ENCODE measurements at places on chromosomes 7 and 10.

DNA sequence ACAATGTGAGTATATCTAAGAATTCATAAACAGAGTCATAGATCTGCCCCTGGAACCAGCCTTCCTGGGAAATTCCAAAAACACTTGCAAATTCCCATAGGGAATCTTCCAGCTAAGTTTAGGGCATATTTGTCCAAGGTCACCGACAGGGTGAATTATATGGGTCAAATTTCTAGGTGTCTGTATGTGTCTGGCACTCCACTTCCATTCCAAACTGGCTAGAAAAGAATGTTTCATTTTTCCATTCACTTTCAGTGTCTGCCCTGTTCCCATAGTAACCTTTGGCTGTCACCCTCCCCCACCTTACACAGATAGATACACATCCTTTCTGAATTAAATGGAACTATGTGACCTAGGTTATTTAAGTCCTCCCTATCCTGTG lies 230.9 kb downstream of the CREB5 start:
- no peak for DNase-seq

DNA sequence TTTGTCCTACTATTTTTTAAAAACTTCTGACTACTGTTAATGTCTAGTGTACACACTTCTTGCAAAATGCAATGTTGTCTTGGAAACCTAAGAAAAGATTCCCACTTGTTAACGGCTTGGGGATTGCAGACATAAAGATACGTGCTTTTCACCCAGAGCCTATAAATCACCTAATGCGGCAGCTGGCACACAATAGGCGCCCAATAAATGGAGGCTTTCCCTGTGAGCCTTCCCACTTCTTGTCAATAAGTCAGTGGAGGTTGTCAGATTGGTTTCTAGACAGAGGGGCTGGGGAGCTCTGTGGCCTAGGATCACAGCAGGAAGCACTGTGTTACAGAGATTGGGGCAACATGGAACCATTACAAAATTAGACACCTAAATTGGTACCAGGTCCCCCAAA lies 74.7 kb downstream of the VSTM4 start:
- DNase-seq, result no peak

- no peak for DNase-seq
Observed at GRCh38 chr10:116565534-116565933, 19.8 kb downstream of the PNLIP start.

GRCh38 chr7:20442951-20443350 lies 112.3 kb downstream of the ITGB8 start:
- DNase-seq, result no peak

GRCh38 chr7:140058517-140058916 lies 4.2 kb downstream of the PARP12 start:
- no peak for DNase-seq

DNA sequence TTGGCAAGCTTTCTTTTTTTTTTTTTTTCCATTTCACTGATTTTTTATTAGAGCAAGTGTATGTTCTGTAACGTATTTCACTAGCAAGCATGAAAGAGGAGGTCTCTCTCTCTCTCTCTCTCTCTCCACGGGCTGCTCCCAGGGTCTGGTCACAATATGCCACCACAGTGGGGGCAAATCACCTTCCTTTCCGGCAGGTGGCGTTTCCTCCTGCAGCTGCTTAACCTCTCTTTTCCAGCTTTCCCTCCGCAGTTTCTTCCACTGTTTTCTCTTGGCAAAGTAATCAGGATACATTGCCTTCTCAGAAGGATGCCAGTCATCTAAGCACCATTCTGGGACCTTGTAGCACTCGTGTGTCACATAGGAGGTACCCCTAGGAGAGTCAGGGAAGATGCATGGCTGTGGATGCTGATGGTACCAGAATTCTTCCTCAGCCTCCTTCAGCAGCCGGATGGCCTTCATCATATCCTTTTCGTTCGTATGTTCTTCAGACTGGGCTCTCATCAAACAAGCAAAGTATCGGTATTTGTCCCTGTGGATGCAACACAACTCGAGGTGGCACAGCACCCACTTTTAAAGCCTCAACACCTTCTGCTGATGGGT lies 197.3 kb upstream of the PODXL start:
- no peak for DNase-seq

- no peak for DNase-seq
Observed at GRCh38 chr7:139089118-139089517, 20.4 kb downstream of the ZC3HAV1 start.

GRCh38 chr10:112562809-112563663 lies 116.0 kb downstream of the VTI1A start:
- DNase-seq, result no peak

DNA sequence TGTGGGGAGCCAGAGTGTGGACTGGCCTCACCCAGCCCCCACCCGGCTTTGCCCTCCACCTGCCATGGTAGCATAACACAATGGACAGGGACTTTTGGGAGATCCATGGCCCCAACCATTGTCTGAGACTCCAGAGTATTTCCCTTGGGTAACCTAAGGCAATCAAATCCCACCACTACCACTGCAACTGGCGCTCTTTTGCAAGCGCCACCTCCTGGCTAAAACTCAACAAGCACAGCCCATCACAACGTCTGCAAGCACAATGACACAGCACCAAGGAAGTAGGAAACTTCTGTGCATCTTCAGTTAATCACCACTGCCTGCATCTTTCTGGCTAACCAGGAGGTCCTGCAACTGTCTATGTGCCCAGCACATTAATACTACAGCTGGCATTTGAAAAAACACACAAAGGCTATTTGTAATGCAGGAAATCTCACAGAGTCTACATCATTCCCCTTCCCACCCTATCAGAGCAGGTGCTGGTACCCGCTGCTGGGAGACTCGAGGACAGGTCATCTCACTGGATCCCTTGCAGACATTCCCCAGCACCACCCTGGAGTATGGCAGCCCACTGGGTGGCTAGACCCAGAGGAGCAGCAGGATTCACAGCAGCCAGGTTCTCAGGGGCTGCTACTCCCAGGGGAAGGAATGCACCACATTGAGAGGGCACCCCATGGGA lies 27.7 kb downstream of the ANKRD26 start:
- no peak for DNase-seq

GRCh38 chr7:40186586-40186985 lies 51.8 kb downstream of the SUGCT start:
- no peak for DNase-seq

DNA sequence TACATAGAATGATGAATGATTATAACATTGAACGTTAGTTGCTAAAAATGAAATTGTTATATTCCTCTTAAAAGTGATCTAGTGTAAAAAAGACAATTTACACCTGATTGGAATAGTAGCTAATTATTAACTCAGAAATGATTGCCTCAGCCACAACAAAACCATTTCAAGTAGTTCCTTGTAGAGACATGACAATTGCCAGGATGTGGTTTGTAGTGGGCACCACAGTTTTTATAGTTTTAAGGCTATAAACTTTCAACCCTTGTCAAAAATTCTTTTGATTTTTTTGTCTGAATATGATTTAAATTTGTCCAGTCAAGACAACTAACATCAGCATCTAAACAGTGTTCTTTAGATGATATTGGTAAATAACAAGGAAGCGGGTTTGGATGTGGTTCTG lies 145.2 kb downstream of the SUGCT start:
- no peak for DNase-seq

Data from stimulated activated CD4-positive, alpha-beta T cell treated with anti-CD3 and anti-CD28 coated beads, Interleukin-4, amount 100 ng/mL, for 4 hours (primary cell).